ENCODE measurements at places on chromosomes 4 and X.

DNA sequence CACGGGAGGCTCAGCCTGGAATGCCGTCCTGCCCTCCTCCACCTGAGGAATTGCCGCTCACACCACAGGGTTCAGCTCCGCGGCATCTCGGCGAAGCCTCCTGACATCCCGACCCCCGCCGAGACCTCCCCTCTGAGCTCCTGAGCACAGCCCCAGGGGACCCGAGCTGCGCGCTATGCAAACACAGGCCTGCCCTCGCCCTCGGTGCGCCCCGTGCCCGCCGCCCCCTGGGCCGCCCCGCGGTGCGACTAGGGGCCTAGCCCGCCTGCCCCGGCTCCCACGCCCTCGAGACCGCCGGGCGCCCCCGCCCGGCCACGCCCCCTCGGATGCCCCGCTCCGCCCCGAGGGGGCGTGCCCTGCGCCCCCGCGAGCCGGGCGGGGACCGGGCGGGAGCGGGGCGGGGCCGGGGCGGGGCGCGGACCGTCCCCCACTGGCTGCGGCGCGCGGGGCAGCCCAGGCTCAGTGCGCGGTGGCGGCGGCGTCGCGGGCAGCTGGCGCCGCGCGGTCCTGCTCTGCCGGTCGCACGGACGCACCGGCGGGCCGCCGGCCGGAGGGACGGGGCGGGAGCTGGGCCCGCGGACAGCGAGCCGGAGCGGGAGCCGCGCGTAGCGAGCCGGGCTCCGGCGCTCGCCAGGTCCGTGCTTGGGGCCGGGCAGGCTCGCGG is at the start of gene FGFR3:
Gene FGFR3 (plus strand): TSS at position 462 of the 664 bp plus-strand sequence. CDS start 642 bp downstream, outside the sequence.
- no peak for DNase-seq

GRCh38 chr4:103757631-103758030 is 37.8 kb upstream of the TACR3 start:
- no peak for DNase-seq

- no peak for DNase-seq
Measured at GRCh38 chr4:139242511-139243051, 37.4 kb downstream of the MGARP start.

DNA sequence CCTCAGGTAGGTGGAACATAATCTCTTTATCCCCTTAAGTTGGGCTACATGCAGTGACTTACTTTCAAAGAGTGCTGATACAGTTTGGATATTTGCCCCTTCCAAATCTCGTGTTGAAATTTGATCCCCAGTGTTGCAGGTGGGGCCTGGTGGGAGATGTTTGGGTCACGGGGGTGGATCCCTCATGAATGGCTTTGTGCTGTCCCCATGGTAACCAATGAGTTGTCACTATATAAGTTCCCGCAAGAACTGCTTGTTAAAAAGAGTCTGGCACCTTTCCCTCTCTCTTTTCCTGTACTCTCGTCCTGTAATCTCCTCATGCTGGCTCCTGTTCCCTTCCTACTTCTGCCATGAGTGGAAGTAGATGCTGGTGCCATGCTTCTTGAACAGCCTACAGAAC is 71.3 kb downstream of the GLRA3 start:
- no peak for DNase-seq

DNA sequence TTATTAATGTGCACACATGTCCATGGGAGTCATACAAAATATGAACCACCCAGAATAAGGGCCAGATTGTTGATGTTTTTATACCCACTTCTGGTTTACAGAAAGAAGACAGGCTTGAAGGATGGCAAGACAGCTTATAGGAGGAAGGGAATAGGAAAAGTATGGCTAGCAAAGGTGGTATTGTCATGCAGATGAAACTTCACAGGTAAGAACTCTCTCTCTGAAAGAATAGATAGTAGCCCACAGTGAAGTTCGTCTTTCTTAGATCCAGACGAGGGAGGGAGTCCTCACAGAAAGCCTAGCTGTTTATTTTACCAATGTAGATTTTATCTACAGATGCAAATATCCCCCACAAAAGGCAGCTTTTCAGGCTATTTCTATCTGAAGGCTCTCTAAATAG is 43.7 kb upstream of the SPIN4 start:
- no peak for DNase-seq

DNA sequence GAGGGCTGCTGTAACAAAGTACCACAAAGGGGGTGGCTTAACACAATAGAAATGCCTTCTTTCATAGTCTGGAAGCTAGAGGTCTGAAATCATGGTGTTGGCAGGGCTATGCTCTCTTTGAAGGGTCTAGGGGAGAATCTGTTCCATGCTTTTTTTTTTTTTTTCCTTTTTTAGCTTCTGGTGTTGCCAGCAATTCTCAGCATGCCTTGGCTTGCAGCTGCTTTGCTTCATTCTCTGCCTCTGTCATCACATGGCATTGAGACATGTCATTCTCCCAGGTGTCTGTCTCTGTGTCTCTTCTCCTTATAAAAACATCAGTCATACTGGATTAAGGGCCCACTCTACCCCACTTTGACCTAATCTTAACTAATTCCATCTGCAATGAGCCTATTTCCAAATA is 78.6 kb upstream of the BOD1L1 start:
- no peak for DNase-seq

DNA sequence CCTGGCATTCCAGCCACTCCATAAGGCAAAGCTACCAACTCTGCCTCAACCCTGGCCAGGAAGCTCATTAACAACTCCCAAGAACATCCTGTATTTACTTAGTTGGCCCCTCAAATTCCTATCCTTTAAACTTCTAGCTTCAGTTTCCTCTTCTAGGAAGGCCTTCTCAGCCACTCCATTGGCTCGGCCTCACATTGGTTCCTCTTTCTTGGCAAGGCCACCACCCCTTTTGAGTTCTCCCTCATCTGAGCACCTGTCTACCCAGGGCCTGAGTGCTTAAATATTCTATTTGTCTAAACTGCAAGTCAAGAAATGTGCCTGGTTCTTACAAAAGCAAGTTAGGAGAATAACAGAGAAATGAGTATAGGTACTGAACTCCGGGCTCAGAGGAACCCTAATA is 10.0 kb downstream of the SMC1A start:
- no peak for DNase-seq

- no peak for DNase-seq
Measured at GRCh38 chrX:118356154-118356701, 10.3 kb downstream of the WDR44 start.

DNA sequence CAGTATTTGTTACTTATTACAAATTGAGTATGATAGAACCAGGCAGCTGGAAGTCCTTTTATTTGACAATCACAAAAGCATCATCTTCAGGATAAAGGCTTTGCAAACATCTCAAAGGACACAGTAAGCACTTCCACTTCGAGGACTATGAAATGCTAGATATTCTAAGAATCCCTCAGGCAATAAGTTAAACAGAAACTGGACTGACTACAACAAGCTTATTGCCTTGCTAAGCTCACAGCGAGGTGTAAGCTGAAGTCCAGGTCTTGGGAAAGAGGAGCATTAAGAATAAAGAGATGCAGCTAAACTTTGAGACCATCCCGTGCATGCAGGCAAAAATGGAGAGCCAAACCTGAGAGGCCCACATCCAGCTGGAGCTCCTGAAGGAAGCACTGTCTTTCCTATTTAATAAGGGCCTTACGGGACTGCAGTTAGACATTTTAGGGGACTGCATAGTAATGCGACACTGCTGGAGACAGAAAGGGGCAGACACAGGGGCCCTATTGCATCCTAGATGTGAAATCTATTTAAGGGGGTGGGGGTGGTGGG is 38.7 kb downstream of the DCHS2 start:
- no peak for DNase-seq

GRCh38 chr4:183618681-183619080 is 40.3 kb downstream of the RWDD4 start:
- DNase-seq = no peak

- no peak for DNase-seq
Measured at GRCh38 chrX:16258882-16259281, 91.6 kb downstream of the MAGEB17 start.
